Thoracic aorta (tissue), 2 donors: ENCODE measurements at places on chromosomes 13 and 19. TPM values are rescaled to one million over a fixed set of nuclear protein-coding genes. Genes with fewer than 3 reads are reported as not detected.

DNA sequence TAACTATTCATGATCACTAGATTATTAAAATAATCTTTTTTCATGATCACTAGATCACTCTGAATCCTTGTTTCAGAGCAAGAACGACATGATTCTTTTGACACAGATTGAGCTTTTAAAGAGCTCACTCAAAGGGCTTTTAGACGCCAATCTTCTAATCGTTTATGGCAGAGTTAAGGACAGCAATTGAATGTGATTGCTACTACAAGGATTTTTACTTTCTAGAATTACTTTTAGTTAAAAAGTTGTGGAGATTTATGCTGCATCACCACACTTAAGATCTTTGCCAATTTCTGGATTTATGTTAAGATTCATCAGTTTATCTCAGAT, 1.3 kb downstream of the EXOSC8 start:
- H3K27me3 ChIP-seq = no peaks in the 10 kb centered on the region
- H3K36me3 ChIP-seq = peaks cover 9% of the 10 kb centered on the region
- peaks cover 22% of the 10 kb centered on the region for H3K4me1 ChIP-seq
- H3K4me3 ChIP-seq = no peak overlapping the region

DNA sequence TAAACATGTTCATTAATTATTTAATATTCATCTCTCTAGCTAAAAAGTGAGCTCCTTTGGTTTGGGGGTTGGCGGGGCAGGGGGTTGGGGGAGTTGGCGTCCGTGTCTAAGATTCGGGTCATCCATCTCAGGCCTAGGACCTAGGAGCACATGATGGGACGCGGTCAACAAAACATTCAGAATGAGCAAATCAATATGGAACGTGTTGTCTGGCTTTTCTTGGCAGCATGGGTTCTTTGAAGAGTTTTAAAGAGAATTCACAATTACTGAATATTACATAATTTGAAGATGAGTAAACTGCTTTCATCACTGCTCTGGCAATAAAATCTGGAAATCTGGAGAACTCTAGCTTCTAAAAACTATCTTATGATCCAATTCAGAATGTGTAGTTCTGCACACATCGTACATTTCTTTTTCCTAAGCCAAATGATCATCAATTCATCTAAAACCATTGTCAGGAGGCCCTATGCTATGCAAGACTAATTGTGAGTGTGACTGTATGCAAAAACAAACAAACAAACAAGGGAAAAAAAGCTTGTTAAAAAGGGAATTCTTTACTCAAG, 5.4 kb upstream of the ARGLU1 start:
- peaks cover 4% of the 10 kb centered on the region for H3K4me1 ChIP-seq
- no peak overlapping the region for H3K27ac ChIP-seq
- no peak overlapping the region for H3K4me3 ChIP-seq
- H3K36me3 ChIP-seq = no peaks in the 10 kb centered on the region
- H3K27me3 ChIP-seq = no peaks in the 10 kb centered on the region
- no peak for DNase-seq

DNA sequence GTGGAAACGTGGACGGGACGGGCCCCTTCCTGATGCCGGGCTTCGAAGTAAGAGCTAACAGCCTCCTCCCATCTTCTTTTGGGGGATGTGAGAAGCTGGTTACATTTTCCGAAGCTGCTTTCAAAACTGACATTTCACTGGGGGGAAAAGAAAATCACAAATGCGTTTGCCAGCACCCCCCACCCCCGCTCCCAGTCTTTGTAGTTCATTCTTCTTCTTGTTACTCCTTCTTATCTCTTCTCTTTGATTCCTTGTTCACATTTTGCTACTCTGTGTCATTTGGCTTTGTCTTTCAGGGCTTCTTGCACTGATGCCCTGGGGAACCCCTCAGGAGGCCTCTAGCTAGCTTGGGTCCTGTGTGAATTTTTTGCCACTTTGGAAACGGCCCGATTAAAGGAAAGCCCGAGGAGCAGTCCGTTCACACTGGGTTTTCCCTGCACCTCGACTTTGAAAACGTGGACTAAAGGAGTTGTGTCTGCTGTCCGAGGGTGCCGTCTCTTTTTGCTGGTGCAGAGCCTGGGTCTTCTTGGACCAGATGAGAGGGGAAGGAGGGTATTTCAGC, 1.3 kb downstream of the CARM1 start:
- H3K36me3 ChIP-seq = no peaks in the 10 kb centered on the region
- no peaks in the 10 kb centered on the region for H3K27me3 ChIP-seq
- H3K4me1 ChIP-seq = peaks cover 38% of the 10 kb centered on the region
- no peak for DNase-seq
- peak overlapping the region; percentile 33 for H3K27ac ChIP-seq

DNA sequence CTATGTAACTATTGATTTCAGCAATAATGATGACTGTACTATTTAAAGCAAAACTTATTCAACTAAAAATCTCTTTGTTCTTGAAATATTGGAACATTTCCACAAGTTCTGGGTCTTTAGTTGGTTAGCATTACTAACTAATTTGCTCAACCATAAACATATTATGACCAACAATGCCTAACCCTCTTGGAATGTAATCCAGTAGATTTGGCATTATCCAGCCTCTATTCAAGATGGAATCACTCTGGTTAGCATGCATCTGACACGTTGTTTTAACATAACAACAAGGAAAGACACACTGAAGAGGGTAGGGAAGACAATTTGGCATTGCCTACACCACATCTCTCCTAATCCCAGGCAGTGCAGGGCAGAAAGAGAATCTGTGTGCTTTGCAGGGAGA, 941.3 kb upstream of the PCDH20 start:
- no peak for DNase-seq
- no peaks in the 10 kb centered on the region for H3K27me3 ChIP-seq
- no peaks in the 10 kb centered on the region for H3K4me1 ChIP-seq

DNA sequence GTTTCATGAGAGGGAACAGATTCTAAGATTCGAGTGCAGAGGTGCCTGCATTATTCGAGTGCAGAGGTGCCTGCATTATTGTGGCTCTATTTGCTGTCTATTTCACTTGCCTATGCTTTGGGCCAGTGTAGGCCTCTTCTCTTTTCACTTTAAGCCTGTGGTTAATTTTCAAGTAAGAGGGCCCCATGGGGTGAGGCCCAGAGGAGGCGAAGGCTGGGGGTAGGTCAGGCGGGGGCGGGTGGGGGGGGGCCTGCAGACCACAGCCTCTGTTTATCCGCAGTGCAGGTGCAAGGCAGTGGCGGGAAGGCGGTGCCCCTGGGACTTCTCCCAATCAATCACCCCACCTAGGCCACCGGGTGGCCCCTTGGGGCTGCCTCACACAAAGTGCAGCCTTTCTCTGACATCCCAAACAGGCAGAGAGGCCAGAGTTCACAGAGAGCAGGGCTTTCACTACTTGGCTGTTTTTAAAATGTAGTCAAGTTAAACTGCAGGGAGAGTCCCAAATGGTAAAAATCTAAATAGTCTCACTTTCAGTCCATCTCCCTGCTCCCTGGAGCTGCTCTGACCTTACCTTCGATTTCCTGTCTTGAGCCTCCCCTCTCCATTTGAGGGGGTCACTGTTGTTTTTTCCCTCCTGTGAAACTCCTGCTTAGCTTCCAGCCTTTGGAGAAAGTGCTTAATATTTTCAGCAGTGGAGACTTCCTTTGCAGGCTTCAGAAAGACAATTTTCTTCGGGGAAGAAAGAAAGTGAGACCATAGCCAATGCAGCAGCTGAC, 249.0 kb downstream of the DLEU7 start:
- no peaks in the 10 kb centered on the region for H3K27me3 ChIP-seq
- H3K27ac ChIP-seq = no peak overlapping the region
- H3K36me3 ChIP-seq = no peaks in the 10 kb centered on the region
- H3K4me1 ChIP-seq = no peaks in the 10 kb centered on the region
- no peak for DNase-seq
- no peak overlapping the region for H3K4me3 ChIP-seq

DNA sequence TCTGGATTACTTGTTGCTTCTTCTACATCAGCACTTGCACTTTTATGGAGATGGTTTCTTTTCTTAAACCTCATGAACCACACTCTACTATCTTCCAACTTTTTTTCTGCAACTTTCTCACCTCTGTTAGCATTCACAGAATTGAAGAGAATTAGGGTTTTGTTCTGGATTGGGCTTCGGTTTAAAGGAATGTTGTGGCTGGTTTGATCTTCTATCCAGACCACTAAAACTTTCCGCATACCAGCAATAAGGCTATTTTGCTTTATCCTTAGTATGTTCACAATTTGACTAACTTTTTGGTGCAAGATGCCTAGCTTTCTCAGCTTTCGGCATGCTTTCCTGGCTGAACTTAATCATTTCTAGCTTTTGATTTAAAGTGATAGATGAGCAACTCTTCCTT, 666.7 kb upstream of the MIR17HG start:
- H3K36me3 ChIP-seq = no peaks in the 10 kb centered on the region
- H3K27ac ChIP-seq = no peak overlapping the region
- no peak overlapping the region for H3K4me3 ChIP-seq
- no peaks in the 10 kb centered on the region for H3K4me1 ChIP-seq

GRCh38 chr13:106755542-106755941, 187.6 kb upstream of the ARGLU1 start:
- no peak for DNase-seq
- no peaks in the 10 kb centered on the region for H3K4me1 ChIP-seq
- no peaks in the 10 kb centered on the region for H3K36me3 ChIP-seq
- no peak overlapping the region for H3K27ac ChIP-seq
- H3K27me3 ChIP-seq = no peaks in the 10 kb centered on the region

- no peak for DNase-seq
- H3K4me3 ChIP-seq = no peak overlapping the region
- no peaks in the 10 kb centered on the region for H3K27me3 ChIP-seq
- H3K27ac ChIP-seq = no peak overlapping the region
Observed at GRCh38 chr13:73040968-73041596, 17.7 kb upstream of the KLF5 start.

DNA sequence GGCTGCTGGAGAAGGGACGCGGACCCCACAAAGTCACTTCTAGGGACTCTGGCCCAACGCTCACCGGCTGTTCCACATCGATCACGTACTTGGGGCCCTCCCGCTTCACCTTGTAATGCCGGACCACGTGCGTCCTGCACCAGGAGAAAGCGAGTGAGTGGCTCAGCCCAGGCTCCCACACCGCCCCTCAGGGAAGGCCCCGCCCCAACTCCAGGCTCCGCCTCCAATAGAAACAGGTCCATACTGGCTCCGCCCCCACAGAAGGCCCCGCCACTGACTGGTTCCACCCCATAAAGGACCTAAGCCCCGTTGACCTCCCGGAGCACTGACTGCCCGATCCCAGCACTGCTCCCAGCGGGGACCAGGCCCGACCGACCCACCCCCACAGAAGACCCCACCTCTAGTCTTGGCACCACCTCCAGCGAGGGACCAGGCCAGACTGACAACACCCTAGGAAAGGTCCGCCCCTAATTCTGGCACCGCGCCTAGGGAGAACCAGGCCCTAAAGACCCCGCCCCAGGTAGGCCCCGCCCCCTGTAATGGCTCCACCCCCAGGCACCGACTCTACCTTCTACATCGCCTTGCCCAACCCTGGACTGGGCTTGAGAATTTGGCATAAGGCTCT, 11.3 kb downstream of the STAP2 start:
- peaks cover 10% of the 10 kb centered on the region for H3K4me1 ChIP-seq
- no peaks in the 10 kb centered on the region for H3K27me3 ChIP-seq
- H3K36me3 ChIP-seq = no peaks in the 10 kb centered on the region
- H3K4me3 ChIP-seq = peak overlapping the region; percentile 75
- peak overlapping the region; percentile 17 for H3K27ac ChIP-seq
- DNase-seq = no peak

- H3K36me3 ChIP-seq = no peaks in the 10 kb centered on the region
- H3K27ac ChIP-seq = no peak overlapping the region
- H3K27me3 ChIP-seq = no peaks in the 10 kb centered on the region
- H3K4me1 ChIP-seq = no peaks in the 10 kb centered on the region
- DNase-seq = no peak
Observed at GRCh38 chr13:82647540-82647939, 1234.7 kb downstream of the SLITRK1 start.

DNA sequence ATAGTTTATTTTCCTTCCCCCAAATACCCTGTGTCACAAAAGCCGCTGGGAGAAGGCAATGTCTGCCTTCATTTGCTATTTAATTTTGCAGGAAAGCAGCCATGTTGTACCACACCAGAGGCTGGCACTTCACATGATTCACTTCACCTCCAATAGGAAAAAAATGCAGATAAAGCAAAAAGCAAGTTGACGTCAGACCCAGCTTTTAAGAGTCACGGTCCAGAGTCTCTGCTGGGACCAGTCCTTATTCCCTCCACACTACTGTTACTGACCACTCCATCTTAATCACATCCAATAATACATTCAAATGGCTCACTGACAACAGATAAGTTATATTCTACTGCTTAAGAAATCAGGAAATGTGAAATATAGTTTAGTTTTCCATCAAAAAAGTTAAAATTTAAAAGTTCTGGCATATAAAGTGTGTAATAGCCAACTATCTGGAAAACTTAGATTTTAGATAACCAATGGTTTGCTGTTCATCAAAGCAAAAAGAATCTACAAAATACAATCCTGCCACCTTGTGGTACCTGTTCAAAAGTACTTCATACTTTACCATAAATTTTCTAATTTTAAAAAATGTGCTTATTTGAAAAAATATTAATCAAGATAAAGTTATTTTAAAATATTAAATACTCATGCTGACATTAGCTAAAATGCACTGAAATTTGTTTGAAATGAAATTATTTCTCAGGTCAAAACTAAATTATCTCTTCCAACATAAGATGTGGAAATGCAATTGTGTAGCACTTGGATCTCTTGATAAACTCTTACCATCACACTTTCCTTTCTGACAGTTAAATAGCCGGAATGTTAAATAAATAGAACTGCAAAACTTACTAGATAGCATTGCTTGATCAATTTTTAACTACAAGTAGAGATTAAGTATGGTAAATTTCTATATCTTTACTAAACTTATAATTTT, 97.3 kb downstream of the SERP2 start:
- peaks cover 12% of the 10 kb centered on the region for H3K4me1 ChIP-seq
- H3K4me3 ChIP-seq = no peak overlapping the region
- H3K36me3 ChIP-seq = no peaks in the 10 kb centered on the region
- no peak overlapping the region for H3K27ac ChIP-seq

- no peak for DNase-seq
- H3K27me3 ChIP-seq = no peaks in the 10 kb centered on the region
- peaks cover 29% of the 10 kb centered on the region for H3K4me1 ChIP-seq
- H3K4me3 ChIP-seq = no peak overlapping the region
- no peaks in the 10 kb centered on the region for H3K36me3 ChIP-seq
- H3K27ac ChIP-seq = no peak overlapping the region
Observed at GRCh38 chr13:32042551-32042950, 11.0 kb downstream of the FRY start.

GRCh38 chr13:19836472-19836871, 27.0 kb downstream of the ZMYM5 start:
- peaks cover 24% of the 10 kb centered on the region for H3K4me1 ChIP-seq
- no peak overlapping the region for H3K27ac ChIP-seq
- H3K27me3 ChIP-seq = no peaks in the 10 kb centered on the region
- H3K4me3 ChIP-seq = no peak overlapping the region

GRCh38 chr13:113001241-113002140, 32.5 kb downstream of the MCF2L start:
- no peaks in the 10 kb centered on the region for H3K27me3 ChIP-seq
- peaks cover 12% of the 10 kb centered on the region for H3K4me1 ChIP-seq
- no peaks in the 10 kb centered on the region for H3K36me3 ChIP-seq
- H3K4me3 ChIP-seq = peak overlapping the region; percentile 41

- DNase-seq = no peak
- no peaks in the 10 kb centered on the region for H3K4me1 ChIP-seq
- peak overlapping the region; percentile 51 for H3K27ac ChIP-seq
- no peaks in the 10 kb centered on the region for H3K27me3 ChIP-seq
- H3K4me3 ChIP-seq = peak overlapping the region; percentile 83
Observed at GRCh38 chr19:10379880-10380312, 476 bp downstream of the TYK2 start.

Gene LAIR2
- not detected for total RNA-seq

Gene ZNF229
- 4.1 TPM for total RNA-seq

Gene RTBDN
- not detected for total RNA-seq

Gene TEX26
- total RNA-seq = not detected

Gene ZNF749
- total RNA-seq = 19.2 TPM

Gene SPART
- 116 TPM for total RNA-seq
